Fibroblast of lung (primary cell): ENCODE measurements at places on chromosomes 12 and 14. TPM values are rescaled to one million over a fixed set of nuclear protein-coding genes. Genes with fewer than 3 reads are reported as not detected.

- DNase-seq, result no peak
Measured at GRCh38 chr12:104526751-104527150, 70.0 kb downstream of the CHST11 start.

DNA sequence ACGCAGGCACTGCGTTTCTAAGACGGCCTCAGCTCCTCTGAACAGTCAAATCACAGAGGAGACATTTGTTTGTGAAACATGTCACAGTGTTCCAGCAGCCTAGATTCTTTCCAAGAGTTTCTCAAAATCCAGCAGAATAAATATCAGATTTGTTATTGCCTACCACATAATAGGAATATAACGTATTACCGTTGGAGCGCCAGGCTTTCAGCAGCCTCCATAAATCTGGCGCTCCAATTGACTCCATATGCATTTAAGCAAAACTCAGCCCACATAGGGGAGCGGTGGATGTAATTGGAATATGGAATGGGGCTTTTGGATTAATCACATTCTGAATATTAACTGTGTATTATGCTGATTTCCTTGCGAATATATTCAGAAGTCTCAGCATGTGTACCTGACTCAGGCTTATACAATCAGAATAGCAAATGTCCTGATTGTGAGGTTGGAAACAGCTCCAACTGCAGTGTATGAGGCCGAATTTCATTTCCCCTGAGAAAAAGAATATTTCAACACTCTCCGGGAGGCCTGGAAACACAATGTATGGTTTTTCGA lies 174.0 kb downstream of the ASCL4 start:
- no peak for DNase-seq

- DNase-seq, result no peak
Measured at GRCh38 chr14:31037709-31038221, 11.6 kb upstream of the STRN3 start.

DNA sequence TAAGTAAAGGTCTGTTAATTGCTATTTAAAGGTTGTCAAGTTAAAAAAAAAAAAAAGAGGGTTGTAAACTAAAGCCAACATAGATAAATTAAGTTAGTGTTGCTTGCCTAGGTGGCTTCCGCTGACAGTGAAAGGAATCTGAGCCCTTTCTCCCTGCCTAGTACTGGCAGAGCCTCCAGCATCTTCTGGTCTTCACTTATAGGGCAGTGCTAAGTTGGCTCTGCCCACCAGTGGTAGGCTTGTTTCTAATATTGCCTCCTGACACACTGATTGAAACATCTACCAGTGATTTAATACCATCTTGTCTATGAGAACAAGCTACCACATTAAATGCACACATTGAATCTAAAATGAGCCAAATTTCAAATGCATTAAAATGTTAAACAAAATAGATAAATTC lies 39.7 kb downstream of the PLEKHA5 start:
- DNase-seq, result no peak

- peak; percentile 62 for DNase-seq
Measured at GRCh38 chr12:106080041-106080790, 58.5 kb downstream of the NUAK1 start.

DNA sequence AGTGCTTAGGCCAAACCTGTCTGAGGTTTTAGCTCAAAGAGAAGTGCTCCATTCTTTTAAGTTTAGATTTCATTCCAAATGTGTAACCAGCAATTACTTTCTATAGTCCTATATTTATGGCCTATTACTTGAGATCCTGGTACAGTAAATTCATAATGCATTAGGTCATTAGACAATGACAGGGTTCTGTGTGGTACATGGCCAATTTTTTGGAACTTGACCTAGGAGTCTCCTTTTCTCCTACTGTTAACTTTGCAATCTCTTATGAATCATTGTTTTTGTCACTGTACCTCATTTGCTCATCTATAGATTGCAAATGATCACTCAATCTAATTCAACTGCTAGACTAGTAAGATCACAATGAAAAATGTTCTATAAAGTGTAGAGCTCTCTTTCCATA lies 136.7 kb downstream of the PDE3A start:
- no peak for DNase-seq

DNA sequence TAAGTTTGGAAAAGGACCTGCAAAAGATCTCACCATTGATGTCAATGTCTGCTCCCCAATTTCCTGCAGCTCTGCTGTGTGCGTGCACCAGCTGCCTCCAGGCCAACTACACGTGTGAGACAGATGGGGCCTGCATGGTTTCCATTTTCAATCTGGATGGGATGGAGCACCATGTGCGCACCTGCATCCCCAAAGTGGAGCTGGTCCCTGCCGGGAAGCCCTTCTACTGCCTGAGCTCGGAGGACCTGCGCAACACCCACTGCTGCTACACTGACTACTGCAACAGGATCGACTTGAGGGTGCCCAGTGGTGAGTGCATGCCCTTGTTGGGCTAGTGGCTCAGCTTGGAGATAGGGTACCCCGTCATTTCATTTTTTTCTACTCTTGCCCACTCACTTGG lies 23.7 kb downstream of the ACVR1B start:
- no peak for DNase-seq

- no peak for DNase-seq
Measured at GRCh38 chr12:13390918-13391317, 194.4 kb downstream of the EMP1 start.

DNA sequence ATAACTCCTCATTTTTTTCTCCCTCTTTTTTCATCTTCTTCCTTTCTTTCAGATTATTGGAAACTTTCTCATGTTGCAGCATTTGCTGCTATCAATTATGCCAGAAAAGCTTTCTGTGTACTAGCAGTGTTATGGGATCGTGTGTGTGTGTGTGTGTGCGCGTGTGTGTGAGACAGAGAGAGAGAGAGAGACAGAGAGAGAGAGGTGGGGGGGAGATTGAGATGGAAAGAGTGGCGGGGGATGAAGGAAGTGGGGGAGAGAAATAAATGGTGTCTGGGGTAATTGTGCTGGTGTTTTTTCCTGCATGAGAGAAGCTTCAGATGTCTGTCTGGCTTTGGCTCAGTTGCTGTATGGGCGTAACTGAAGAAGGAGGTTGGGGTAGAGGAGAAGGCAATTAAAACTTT lies 268.9 kb downstream of the RAD51B start:
- DNase-seq, result peak; percentile 71

- DNase-seq, result no peak
Measured at GRCh38 chr14:81766321-81766915, 232.8 kb upstream of the SEL1L start.

DNA sequence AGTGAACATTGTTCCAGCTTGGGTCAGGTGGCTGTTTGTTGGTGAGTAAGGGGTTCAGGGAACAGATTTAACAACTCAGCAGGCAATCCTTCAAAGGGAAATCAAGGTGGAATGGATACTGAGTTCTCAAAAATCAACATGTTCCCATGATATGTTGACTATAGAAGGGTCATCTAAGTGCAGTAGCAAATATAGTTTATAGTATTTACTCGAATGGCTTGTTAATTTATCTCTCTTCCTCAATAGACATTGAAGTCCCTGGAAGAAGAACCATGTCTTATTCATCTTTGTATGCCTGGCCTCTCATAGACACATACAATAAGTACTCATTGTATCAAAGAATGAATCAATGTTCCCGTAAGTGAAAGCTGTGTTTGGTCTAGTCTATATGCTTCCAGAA lies 24.5 kb upstream of the DUSP6 start:
- DNase-seq, result no peak

GRCh38 chr12:47730341-47730744 lies 5.1 kb upstream of the ENDOU start:
- peak; percentile 8 for DNase-seq

- no peak for DNase-seq
Measured at GRCh38 chr12:29546000-29546399, 48.5 kb upstream of the OVCH1 start.

DNA sequence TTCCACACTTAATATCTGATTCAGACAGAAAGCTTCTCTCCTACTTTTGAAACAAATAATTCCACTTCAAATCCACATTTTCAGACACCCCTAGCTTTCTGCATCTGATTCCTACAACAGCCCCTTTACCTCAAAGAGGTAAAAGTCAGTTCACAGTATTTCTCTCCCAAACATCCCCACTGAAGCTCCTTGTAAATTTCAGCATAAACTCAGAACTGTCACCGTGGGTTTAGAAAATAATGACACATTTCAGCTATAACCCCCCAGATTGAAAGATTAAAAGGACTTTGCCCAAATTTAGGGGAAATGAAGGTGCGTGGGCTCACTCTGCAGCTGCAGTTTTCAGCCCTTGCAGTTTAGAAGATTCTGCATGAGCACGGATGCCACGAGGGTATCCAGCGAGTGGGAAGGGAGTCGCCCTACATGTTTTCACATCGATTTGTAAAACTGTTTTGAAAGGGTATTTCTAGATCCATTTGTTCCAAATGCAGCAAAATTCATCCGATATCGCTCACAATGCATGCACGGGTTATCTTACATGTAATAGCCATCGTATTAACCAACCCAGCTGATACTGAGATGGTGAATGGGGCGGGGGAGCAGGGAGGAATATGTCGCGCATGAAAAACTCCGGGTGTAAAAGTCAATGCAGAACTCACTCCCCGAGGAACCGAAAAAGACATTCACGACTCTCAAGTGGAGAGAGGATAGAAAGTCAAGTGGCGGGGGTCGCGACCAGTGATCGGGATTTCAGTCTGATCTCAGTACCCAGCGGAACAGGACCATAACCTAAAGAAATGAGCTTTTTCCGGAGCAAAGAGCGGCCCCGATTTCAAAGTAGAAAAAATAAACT lies 5.0 kb upstream of the CCND2 start:
- no peak for DNase-seq

DNA sequence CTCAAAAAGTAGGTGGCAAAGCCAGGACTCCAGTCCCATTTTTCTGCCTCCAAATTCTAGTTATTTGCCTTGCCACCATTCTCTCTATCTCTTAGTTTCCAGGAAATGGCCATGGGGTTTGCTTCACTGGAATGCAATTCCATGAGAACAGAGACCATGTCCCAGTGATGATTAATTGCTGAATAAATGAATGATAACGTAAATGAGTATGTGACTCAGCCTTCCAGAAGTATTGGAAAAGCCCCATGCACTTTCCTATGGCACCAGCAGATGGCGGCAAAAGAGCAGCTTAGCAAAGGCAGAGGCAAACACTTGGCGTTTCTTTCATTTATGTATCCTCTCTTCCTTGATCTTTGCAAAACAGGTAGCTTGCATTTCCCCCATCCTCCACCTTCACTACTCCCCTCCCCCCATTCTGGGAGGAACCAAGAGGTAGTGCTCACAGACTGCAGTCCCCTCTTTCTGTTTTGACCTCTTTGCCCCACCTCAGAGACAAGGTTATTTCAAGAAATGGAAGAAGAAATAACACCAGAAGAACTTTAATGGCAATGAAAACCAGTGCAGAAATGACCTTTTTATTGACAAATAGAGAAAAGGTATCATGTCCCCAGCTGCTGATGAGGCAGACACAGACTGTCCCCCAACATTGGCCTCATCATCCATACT lies 21.3 kb downstream of the TBX3 start:
- peak; percentile 85 for DNase-seq

GRCh38 chr14:36514278-36515104 lies 5.5 kb downstream of the NKX2-1 start:
- DNase-seq, result peak; percentile 64

DNA sequence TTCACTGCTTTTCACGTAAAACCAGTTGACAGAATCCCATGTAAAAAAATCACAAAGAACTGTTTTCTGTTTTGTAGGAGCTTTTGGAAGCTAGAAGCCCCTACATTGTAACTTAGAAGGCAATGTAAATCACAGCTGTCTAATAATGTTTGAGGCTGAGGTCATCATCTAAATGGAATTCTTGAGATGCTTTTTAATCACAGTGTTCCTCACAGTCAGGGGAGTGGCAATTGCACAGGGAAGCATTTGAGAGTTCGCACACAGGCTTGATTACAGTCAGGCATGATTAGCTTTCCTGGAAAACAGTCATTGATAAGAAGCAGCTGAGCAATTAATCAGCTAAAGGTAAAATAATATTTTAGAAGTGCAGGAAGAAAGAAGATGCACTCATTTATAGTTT lies 2.9 kb downstream of the SLC17A8 start:
- DNase-seq, result no peak

GRCh38 chr12:51714666-51715065 lies 123.6 kb downstream of the SCN8A start:
- DNase-seq, result no peak

DNA sequence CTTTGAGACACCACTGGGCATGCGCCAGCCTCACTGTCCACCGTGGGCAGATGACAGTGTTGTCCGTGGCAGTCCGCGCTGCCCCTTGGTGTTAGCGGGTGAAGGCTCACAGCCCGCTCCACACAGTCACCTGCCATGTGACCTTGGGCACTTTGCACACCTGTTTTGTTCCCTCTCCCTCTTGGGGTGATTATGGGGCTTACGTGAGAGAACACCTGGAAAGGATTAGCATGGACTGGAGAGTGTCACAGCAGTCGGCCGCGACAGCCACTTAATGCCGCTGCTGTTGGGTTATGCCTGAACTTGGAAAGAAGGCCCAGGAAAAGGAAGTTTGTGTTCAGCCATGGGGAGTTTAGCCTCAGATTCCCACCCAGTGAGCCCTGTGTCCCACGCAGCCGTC lies 94.2 kb downstream of the DDX51 start:
- DNase-seq, result no peak

DNA sequence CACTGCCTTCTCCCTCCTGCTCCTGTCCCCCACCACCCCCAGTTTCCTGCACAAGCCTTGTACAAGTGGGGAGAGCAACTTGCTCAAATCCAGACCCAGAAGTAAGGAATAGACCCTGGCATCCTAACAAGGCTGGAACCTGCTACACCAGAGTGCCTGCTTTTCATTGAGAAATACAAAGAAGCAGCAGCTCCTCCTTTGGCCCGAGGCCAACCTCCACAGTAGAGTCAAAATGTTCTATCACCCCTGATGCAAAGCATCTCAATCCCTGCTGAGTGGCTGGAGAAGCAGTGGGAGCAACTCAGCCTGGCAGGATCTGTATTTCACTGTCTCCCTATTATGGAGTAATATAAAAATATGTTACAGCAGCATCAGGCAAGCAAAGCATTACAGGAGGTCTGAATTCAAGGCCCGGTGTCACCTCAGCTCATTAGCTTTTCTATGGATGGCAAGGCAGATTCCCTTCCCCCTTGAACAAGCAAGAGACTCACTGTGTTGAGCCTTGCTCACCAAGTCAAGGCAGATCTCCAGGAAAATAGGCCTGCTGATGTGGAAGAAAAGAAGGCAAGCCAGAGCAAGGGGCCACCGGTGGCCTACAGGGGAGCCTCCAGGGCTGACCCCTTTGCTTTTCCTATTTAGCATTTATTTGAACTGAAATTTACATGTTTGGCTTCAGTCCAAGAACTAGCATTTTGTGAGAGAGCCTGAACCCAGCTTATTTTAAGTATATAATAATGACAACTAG lies 186.3 kb upstream of the EGLN3 start:
- DNase-seq, result no peak

GRCh38 chr14:70934084-70934483 lies 26.8 kb downstream of the PCNX1 start:
- no peak for DNase-seq

Gene VASH1
- 4.5 and 6.2 TPM in 2 replicates for total RNA-seq

Gene KLRG1
- 1.0 and 1.8 TPM in 2 replicates for total RNA-seq

Gene CHPT1
- total RNA-seq, result 62.9 and 65.2 TPM in 2 replicates

Gene BIN2
- total RNA-seq, result not detected in 2 replicates

Gene SLC25A47
- under 0.01 TPM in 1 of 2 replicates, not detected in the other for total RNA-seq

Gene SUPT16H
- 66.1 and 69.6 TPM in 2 replicates for total RNA-seq

Gene EID3
- total RNA-seq, result 8.2 and 18.0 TPM in 2 replicates

Gene CLEC2B
- 15.7 and 26.2 TPM in 2 replicates for total RNA-seq

Gene RTN1
- under 0.01 and 0.17 TPM in 2 replicates for total RNA-seq

Gene CCDC175
- not detected in 2 replicates for total RNA-seq

Gene NEUROD4
- total RNA-seq, result not detected in 2 replicates

Gene SLC38A1
- total RNA-seq, result 59.3 and 88.8 TPM in 2 replicates

Gene SERPINA9
- total RNA-seq, result not detected in 2 replicates

Gene SLC6A15
- total RNA-seq, result 0.77 and 0.99 TPM in 2 replicates
